Naive thymus-derived CD8-positive, alpha-beta T cell (primary cell): ENCODE measurements at places on chromosomes 4 and X. TPM values are rescaled to one million over a fixed set of nuclear protein-coding genes. Genes with fewer than 3 reads are reported as not detected.

SLC10A7 gene
- total RNA-seq: 10.8 TPM

PWWP3B gene
- not detected for total RNA-seq

CTAG1B gene
- total RNA-seq: not detected

RXFP1 gene
- total RNA-seq: not detected

EPGN gene
- not detected for total RNA-seq

DNA sequence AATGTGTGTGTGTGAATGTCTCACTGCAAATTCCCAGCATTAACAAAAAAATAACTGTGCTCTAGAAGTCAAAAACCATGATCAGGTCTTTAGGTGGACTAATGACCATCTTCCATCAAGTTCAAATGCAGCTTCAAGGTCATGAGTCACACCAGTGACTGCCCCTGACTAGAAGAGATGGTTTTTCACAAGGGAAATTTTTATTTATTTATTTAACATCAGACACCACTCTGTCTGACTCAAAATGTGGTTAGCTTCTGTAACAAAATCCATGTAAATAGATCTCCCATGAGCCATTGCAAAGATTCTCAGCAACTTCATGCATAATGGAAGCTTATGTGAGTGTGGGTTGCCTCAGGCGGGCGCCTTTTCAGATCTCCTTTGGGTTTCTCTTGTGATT is 219.2 kb downstream of the KIT start:
- no peak for DNase-seq

GRCh38 chr4:159384632-159385031 is 281.8 kb downstream of the RAPGEF2 start:
- DNase-seq: no peak

DNA sequence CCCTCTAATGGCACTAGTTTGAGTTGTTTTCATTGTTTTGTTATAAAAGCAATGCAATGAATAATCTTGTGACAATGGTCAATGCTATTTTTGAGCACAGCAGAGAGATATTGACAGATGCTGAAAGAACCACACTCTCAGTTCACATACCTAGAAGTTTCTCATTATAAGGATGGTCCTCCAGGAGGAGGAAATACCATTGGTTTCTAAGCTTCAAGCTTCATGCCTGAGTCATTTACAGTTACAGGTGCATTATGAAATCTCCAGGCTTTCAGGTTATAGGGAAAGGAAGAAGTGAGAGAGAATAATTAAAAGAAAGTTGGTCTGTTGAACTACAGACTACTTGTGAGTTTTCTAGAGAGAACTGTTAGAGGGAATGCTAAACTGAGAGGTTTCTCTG is 75.3 kb downstream of the PWWP3B start:
- DNase-seq: no peak

GRCh38 chr4:5381961-5382441 is 326.4 kb downstream of the EVC2 start:
- no peak for DNase-seq

DNA sequence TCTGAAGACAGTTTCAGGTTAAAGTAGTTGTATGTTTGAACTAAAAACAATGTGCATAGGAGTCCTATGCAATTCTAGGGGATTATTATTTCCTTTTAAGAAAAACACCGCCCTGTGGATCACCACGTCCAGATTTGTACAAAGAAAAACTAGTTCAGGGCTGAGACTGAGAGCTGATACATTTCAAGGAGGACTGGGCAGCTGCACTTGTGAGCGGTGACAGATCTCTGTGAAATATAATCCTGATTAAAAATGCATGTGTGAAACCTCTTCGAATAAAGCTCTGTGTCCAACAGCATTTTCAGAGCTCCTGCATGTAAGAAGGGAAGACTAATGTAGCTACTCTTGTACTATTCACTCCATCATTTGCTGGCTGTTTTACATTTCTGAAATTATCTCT is 365.8 kb upstream of the PITX2 start:
- DNase-seq: no peak

- DNase-seq: no peak
These were observed 36.5 kb downstream of the DCTD start for GRCh38 chr4:182880387-182881356.

DNA sequence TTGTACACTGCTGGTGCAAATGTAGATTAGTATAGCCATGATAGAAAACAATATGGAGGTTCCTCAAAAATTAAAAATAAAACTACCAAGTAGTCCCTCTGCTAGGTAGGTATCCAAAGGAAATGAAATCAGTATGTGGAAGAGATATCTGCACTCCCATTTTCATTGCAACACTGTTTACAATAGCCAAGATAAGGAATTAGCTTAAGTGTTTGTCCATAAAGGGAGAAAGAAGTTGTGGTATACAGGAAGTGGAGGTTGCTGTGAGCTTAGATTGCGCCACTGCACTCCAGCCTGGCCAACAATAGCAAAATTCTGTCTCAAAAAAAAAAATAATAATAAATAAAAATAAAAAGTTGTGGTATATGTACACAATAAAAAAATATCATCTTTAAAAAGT is 325.0 kb upstream of the EMCN start:
- no peak for DNase-seq

DNA sequence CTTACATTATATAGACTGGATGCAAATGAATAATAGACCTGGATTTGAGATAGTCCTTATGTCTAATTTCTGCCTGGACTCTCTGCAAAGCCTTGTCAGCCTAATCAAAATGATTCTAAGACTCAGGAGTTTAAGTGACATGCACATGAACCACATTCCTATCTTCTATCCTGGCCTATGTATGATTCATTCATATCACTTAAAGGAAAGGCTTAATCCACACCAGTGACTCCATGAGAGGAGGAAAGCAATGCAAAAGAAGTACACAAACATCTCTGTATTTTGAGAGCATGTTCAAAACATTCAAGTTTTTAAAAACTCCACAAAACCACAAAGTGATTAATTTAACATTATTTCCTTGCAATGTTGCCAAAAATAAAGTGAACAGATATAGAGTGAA is 14.6 kb downstream of the AMOT start:
- no peak for DNase-seq

DNA sequence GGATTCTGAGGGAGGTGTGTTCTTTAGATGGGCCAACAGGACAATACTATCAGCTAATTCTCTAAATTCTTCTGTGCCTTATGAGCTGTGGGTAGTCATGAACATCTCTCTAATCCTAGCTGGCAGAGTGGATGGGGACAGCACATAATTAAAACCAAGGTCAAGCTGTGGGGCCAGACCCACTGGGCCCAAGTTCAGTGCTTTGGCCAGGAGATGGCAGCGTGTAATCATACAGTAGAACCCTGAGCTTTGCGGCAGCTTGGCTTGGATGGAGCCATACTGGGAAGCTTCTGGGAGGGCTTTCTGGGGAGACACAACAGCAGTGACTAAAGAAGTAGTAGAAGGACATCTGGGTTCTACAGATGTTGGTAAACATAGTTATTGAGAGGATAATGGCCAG is 140.3 kb upstream of the CXCL13 start:
- DNase-seq: no peak
